NCI-H774 (cell line): ENCODE measurements at places on chromosomes 5 and 9.

DNA sequence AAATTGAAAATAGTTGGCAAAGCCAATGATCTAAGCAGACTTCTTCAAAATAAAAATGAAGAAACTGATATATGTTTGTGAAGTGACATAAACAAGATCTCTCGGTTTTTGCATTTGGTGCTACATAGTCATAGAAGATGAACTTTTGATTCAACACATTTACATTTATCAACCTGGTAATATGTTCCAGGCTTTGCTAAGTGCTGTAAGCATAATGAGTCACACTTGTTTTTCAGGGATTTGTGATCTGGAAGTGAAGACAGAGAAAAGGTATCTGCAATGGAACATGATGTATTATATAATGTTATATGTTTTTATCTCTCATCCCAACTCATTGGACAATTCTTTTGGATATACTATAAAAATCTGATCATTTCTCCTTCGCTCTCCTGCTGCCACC, 801.4 kb downstream of the BRINP1 start:
- no peak for DNase-seq

DNA sequence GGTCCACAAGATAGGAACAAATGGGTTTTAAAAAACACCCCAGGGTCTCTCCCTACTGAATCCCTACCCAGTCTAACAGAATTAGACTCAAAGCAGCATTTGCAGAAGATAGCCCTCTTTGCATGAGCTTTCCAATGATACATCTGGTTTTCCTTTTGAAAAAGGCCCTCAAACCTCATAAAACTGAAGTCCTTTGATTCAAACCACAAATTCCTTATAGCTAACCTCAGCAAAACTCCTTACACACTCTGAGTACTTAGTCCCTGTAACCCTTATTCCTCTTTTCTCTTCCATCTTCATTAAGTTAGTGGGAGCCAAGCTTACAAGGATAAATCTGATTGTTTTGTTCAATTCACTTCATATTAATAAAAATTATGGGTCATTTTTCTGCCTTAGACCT, 90.5 kb upstream of the TNC start:
- DNase-seq = no peak

DNA sequence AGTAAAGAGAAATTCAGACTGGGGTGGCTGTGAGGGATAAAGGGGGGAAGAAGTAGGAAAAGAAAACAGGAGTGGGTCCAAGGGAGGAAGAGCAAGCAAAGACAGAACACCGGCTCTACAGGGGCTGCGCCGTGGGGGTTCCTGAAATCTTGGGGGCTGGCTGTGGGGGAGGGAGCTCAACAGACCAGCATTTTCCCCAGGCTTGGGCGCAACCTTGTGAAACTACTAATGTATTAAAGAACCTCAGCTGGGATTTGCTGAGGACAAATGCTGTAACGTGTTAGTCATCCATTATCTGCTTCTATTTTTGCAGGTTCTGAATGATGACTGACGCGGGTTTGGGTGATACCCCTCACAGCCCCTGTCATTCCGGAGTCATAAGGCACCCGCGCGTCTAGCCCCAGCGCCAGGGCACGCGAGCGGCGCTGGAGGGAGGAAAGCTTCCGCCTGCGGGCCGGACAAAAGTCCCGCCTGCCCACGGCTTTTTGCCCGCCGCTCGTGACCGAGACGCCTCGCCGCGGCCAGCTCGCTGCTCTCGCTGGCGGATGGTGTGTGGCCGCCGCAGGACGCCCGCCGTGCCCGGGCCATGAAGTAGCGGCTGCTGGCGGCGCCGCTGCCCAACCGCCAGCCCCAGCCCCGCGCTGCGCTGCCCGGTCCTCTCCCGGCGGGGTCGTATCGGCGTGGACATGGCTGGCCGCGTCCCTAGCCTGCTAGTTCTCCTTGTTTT, 110.6 kb downstream of the PAM start:
- peak; percentile 35 for DNase-seq

GRCh38 chr9:8486095-8486494, 686.5 kb upstream of the DMAC1 start:
- DNase-seq = no peak

DNA sequence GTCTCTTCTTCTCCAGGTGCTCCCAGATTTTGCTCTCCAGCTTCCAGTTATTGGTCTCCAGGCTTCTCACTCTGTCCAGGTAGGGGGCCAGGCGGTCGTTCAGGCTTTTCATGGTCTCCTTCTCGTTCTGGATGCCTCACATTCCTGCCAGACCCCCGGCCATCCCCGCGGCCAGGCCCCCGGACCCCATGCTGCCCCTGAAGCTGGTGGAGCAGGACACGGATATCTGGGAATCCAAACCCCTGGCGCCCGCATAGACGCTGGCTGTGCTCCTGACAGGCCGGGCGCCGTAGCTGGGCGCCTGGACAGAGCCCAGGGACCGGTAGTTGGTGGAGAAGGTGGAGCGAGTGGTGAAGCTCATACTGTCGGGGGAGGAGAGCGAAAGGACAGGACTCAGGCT, 534.4 kb upstream of the TLE4 start:
- no peak for DNase-seq

DNA sequence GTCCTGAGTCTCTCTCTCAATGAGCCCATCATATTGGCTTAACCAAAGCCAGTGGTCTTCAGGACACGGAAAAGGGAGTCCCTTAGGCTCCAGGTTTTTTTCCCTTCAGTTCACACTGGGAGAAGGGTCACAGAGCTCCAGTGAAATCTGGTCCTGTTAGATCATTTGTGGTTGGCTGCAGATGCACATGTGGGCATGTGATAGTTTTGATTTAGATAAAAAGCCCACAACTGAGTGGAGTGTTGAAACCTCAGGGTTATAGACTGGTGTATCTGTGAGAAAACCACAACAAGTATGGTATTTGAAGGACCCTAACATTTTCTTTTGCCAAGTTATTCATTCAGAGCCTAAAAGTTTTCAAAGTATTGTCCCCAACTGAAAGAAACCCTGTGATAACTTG, 46.7 kb downstream of the PRLR start:
- DNase-seq = no peak

DNA sequence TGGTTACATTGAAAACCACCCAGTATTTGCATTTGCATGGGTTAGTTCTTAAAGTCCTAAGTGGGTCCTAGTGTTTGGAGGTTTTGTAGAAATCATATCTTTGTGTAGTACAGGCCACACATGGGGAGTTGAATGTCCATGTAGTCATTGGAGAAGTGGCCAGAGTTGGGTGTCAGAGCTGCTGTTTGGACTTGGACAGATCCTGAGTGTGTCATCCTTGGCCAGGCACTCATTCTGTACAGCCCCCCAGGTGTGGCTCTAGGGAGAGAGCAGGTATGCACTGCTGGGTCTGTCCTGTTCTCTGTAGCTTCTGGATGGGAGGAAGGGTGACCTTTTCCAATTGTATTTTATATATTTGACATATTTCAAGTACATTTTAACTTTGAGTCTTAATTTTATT, 82.4 kb downstream of the IQGAP2 start:
- DNase-seq = no peak

DNA sequence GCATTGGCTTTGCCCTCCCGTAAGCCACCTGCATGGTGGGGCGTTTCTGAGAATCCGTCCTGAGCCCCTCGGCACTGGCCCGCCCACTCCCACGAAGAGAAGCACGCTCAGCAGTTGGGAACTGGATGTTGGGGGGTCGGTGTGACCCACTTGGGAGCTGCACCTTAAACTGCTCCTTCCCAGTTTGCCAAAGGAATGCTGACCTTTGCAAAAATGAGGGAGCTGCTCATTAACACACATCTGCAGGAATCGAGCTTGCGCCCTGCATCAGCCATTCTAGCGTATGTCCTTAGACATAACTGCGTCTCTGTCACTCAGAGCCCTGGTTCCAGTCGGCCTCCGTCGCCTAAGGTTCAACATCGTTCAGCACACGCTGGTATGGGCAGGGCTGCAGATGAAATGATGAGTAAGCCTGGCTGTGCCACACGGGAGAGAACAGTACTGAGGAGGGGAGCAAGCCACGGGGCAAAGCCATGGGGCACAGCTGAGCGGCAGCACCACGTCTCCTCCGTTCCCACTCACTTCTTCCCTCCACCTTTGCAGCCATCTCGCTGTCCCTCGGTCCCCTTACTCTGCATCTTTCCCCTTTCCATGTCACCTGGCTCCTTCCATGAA, 28.8 kb upstream of the NCS1 start:
- no peak for DNase-seq

DNA sequence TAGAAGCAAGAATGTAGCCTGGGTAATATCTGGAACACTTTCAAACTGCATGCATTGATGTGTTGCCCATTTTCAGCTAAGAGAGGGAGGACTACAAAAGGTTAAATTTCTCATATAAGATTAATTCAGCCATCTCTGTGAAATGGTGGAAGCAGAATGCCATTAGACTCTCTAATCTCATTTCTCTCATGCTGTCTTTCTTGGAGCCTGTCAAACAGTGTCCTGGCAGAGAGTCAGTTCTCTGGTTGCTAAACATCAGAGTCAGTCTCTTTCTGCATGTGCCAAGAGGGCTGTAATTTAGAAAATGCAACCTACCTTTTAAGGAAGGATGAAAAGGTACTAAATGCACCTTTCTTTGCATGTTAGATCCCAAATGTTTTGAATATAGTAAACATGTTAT, 910 bp upstream of the GARNL3 start:
- no peak for DNase-seq

DNA sequence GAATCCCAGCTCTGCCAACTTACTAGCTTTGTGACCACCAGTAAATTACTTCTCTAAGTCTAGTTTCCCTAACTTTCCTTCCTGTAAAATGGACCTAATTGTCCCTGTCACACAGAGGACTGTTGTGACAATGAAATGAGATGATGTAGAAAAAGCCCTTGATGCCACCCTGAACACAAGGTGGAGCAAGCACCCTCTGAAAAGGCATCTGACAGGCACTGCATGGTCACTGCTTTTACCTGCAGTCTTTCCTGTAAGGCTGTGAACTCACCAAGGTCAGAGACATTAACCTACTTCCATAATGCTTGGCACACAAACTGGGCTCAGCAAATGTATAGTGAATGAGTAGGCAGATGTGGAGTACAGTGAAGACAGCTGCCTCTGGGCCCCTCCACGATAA, 6.1 kb downstream of the SLC31A2 start:
- DNase-seq = no peak

DNA sequence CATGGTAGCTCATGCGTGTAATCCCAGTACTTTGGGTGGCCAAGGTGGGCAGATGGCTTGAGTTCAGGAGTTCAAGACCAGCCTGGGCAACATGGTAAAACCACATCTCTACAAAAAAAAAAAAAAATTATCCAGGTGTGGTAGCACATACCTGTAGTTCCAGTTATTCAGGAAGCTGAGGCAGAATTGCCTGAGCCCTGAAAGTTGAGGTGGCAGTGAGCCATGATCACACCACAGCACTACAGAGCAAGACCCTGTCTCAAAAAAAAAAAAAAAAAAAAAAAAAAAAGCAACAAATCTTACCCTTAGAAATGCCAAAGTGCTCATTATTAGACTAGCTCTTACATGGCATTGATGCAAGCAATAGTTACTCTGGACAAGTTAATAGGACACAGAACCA, 724.9 kb downstream of the MAT2B start:
- DNase-seq = no peak

DNA sequence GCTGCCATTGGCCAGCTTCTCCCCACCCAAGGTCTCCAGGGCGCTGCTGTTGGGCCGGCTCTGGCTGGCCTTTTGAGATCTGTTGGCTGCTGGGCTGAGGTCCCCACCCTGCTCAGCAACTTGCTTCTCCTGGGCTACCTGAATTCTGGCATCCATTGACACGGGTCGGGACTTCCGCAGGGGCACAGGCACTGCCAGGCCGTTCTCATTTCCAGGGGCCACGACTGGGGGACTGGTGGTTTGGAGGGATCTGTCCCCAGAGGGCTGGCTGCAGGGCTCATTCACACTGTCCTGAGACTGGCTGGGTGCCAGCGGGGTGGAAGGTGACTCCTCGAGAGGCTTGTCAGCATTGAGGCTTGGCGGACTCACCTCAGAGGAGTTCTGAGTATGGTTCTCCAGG, 87.1 kb upstream of the FBXW11 start:
- no peak for DNase-seq

DNA sequence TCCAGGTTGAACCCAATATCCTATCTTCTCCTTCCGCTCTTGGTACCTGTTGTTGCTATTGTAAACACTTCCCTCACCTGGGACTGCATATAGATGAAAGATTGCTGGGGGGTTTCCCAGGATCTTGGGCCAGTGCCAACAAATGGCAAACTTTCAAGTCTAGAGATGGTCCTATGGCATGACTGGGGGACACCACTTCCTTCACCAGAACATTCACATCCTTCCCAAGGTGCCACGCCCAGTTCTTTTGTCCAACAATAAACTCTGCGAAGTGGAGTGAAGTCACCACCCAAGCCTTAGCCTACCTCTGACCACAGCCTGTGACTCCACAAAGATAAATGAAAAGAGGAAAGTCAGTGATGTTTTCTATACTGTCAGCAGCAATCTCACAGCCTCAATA, 34.4 kb downstream of the DOCK8 start:
- no peak for DNase-seq

GRCh38 chr5:128202320-128202719, 118.8 kb downstream of the SLC12A2 start:
- DNase-seq = no peak

DNA sequence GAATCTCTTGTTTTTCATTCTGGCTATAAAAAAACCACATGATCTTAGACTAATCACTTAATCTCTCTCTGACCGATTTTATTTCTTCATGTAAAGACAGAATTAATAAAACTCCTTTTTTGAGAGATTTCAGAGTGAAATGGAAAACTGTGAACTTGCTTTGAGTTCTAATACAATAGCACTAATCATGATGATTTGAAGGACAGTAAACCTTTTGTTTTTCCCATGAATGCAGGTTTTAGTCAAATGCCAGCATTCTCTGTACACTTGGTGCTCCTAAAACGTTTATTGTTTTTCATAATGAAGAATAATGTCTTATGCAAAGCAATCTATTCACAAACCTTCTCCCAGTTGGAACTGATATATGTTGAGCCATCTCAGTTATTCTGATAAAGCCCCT, 86.8 kb downstream of the SLC24A2 start:
- no peak for DNase-seq

DNA sequence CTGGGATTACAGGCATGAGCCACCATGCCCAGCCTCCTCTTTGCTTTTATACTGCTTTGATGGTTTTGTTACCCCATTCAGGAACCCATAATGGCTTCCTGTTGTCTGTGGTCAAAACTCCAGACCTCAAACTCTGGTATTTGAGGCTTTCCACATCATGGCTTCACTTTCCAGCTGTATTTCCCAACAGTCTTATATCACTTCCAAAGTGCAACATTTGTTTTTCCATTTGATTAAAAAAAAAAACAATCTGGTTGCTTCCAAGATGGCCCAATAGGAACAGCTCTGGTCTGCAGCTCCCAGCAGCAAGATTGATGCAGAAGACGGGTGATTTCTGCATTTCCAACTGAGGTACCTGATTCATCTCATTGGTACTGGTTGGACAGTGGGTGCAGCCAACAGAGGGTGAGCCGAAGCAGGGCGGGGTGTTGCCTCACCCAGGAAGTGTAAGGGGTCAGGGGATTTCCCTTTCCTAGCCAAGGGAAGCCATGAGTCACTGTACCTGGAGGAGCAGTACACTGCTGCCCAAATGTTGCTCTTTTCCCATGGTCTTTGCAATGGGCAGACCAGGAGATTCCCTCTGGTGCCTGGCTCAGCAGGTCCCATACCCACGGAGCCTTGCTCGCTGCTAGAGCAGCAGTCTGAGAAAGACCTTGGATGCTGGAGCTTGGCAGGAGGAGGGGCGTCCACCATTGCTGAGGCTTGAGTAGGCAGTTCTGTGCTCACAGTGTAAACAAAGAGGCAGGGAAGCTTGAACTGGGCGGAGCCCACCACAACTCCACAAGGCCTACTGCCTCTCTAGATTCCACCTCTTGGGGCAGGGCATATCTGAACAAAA, 458.4 kb downstream of the KDM4C start:
- DNase-seq = no peak
